Fibroblast of skin of right quadriceps (primary cell): ENCODE measurements at places on chromosomes 6 and 20.
A peak's percentile ranks its signal among the peaks of the same experiment; 100 is the strongest.

- DNase-seq = peak; percentile 48
These were observed 6.6 kb downstream of the APOBEC2 start for GRCh38 chr6:41059556-41059955.

GRCh38 chr6:40075056-40075590 lies 140.9 kb upstream of the MOCS1 start:
- DNase-seq = no peak

GRCh38 chr6:168695701-168696100 lies 254.7 kb downstream of the SMOC2 start:
- no peak for DNase-seq

DNA sequence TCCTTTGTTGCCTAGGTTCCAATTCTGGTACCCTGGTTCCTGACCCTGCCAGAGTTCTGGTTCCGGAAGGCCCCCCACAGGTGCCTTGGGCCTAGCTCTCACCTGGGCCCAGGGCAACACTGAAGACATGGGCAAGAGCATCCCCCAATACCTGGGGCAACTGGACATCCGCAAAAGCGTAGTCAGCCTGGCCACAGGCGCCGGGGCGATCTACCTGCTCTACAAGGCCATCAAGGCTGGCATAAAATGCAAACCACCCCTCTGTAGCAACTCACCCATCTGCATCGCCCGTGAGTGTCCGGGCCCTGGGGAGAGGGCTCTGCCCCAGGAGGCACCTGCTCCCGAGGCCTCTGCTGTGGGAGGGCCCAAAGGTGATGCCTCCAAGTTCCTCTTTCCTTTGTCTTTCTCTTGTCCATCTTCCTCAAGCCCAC lies at the start of gene ARMC12:
Gene ARMC12, plus strand, starts transcription at position 51 of the 431 bp plus-strand sequence. Its CDS starts 77 bp downstream, at position 128.
- no peak for DNase-seq

GRCh38 chr6:516213-516612 lies 124.7 kb downstream of the IRF4 start:
- no peak for DNase-seq

GRCh38 chr20:46820682-46821081 lies 74.0 kb upstream of the EYA2 start:
- no peak for DNase-seq

DNA sequence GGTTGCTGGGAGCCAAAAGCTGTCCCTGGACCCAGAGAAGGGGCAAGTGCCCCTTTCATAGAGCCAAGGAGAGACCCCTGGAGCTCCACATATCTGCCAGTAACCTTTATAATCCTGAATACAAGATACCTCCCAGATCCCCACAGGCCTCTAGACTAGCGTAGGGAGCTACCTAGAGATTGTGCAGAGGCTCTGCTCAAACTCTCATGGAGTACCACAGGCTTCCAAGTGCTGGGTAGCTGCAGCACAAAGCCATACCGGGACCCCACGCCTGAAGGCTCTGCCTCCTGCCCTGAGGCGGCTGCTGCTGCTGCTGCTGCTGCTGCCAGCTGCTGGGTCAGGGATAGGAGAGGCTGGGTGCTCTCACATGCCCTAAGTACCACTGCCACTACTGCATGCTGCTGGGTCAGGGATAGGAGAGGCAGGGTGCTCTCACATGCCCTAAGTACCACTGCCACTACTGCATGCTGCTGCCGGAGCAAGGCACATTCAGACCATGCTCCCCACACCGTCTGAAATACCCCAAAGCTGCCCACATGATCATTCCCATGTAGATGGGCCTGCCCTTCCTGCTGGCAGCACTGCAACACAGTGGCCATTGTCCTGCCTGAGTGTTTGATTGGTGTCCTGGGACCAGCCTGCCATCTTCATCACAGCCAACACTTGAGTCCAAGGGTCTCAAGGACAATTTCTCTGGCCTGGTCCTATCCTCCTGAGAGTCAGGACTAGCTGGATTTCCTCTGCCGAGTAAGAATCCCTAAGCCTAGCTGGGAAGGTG lies 1434.3 kb upstream of the ADGRB3 start:
- DNase-seq = no peak

DNA sequence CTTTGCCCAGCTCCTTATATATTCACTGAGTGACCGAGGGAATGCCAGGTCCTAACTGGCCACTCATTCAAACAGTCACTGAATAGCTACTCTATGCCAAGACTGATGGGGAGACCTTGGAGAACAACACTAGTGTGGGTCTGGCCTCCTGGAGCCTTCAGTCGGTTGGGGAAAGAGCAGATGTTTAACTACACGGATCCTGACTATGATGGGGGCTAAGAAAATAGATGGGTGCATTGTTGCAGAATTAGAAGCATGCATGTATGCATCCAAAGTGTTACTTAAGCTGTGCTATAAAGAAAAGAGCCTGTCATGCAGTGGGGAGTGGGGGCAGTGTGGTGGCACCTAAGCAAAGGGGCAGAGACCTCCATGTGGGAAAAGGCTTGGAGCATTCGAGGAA lies 6.5 kb downstream of the FKBP1A start:
- no peak for DNase-seq

- DNase-seq = peak; percentile 86
These were observed 8.7 kb upstream of the RPP40 start for GRCh38 chr6:5012519-5012918.

DNA sequence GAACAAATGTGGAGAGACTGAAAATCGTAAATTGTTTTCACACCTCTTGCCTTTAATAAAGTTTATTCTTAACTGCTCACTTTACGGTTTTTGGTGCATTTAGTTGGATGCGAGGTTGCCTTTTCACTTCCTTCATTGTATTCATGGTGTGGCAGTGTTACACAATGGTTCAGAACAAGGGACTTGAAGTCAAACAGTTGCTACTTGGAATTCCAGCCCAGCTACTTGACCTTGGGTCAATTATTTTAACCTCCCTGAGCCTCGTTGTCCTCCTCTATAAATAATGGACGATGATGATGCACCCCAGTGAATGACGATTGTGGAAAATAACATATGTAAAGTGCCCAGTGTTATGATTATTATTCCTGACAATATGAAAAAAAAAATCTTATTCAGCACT lies 72.3 kb downstream of the CARMIL1 start:
- no peak for DNase-seq

DNA sequence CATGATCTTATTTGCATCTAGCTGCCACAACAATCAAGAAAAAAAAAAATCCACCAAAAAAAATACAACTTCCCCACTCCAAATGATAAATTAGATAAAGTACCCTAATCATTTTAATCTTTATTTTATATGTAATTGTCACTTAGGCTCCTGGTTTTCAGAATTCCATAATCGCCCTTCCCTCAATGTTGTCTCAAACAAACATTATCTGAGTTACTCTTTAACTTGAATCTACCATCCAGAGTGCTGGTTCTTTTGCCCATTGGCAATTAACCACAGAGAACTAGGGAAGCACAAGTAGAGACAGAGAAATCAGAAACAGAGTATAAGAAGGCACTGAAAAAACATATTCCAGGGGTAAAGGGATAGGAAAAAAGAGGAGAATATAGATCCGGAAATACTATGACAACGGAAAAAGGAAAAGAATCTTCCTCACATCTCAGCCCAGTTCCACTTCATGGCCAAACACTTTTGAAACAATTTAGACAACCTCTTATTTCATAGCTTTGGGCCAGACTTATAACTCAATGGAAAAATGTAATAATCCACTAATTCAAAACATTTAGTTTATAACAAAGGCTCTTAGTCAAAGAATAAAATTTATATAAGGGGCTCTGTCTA lies 861 bp upstream of the NHSL1 start:
- DNase-seq = no peak

DNA sequence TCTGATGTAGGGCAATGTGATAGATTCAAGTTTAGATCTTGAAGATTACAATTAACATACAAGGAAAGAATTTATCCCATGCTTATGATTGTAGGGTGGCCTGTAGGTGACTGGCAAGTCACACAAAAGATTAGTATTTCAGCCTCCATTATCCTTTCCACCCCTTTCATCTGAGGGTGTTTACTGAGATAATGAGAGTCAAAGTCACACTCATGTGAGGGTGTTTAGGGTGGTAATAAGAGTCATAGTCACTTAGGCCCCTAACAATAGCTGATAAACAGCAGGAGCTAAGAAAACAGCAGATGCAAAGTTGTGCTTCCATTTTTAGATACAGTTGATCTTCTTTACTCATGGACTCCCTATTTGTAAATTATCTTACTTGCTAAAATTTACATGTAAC lies 11.4 kb downstream of the FAM184A start:
- no peak for DNase-seq

GRCh38 chr6:31170987-31171671 lies 647 bp upstream of the POU5F1 start:
- DNase-seq = no peak

DNA sequence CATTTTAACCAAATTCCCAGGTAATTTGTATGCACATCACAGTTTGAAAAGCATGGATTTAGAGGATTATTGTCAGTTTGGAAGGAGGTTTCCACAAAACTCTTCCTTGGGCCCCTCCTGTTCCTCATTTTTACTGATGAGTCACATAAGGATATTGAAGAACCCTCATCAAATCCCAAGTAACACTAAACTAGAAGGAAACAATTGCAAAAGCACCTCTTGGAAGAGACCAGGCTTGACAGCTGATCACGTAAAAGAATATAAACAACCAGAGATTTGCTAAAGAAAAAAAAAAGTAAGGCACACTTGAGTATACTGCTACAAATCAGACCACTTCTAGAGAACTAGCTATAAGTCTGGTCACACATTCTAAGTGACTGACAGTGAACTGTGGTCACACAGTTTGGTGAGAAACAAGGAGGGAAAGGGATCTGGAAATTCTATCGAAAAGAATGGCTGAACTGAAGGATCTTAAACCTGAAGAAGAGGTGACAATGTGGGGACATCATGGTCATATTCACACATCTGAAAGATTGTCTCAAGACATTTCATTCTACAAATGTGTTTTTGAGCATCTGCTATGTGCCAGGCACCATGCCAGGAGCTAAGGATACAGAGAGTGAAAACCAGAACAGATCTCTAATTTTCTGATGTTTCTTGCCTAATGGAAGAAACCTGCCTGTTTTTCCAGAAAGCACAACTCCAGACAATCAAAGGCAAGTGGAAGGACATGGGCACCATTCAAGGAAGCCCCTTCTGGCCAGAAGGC lies 24.1 kb downstream of the ZHX3 start:
- peak; percentile 50 for DNase-seq

- DNase-seq = no peak
These were observed 60.0 kb downstream of the DNAH8 start for GRCh38 chr6:38774929-38775707.

DNA sequence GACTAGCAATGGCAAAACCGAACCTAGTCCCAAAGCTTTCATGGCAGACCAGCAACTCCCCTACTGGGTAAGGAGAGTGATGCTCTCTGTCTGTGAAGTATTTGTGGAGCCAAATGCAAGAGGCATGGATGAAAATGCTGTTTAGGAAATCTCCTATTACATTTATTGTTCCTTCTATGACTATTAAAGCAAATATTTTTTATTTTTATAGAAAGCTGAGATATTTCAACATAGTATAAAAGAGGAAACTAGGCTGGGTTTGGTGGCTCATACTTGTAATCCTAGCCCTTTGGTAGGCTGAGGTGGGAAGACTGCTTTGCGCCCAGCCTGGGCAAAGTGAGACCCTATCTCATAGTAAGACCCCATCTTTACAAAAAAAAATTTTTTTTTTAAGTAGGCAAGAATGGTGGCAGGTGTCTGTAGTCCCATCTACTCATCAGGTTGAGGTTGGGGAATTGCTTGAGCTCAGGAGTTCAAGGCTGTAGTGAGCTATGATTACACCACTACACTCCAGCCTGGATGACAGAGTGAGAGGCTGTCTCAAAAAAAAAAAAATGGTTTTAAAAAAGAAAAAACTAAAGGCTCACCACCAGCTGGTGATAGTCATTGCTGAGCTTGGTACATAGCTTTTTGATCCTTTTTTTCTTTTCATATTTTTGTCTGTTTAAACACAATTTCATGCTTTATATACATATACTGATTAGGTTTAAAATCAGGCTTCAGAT lies 11.3 kb downstream of the KDM1B start:
- no peak for DNase-seq

- DNase-seq = no peak
These were observed 28.5 kb downstream of the COL9A1 start for GRCh38 chr6:70274338-70274737.

- no peak for DNase-seq
These were observed 9.8 kb downstream of the HLA-DPB1 start for GRCh38 chr6:33085627-33086026.

DNA sequence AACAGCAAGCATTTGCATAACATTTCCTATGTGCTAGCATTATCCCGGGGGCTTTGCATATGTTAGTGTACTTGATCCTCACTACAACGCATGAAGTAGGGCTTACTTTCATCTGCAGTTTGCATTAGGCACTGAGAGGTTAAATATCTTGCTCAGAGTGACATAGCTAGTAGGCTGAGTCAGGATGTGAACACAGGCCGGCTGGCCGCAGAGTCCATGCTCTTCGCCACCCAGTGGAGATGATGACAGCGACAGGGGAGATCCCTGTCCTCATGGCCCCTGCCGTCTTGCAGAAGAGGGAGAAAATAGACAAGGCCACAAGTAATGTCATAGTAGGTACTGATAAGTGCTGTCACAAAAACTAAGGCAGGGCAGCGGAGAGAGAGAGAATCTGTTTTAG lies 46.9 kb downstream of the LYRM4 start:
- DNase-seq = peak; percentile 68

DNA sequence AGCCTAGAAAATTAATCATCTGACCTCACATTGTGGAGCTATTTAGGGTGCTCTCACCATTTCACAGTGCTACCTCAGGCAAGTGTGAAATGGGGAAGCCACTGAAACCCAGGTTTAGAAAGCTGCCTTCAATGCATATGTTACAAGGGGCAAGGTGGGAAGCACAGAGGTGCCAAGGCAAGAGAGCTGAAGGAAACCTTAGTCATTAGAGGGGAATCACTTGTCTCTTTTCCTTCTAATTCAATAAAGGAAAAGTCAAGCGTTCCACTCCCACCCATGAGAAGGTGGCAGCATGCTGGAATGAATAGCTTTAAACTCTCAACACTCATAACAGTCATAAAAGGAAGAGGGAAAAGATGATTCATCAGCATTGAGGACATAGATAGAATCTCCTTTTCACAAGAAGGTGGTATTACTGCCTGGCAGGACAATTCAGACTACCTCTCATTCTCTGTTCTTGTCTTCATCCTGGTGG lies 251.9 kb upstream of the IRAK1BP1 start:
- DNase-seq = peak; percentile 41

- peak; percentile 91 for DNase-seq
These were observed 62.3 kb downstream of the TRAM2 start for GRCh38 chr6:52514514-52514913.

GRCh38 chr20:19492687-19493336 lies 265.2 kb upstream of the RIN2 start:
- no peak for DNase-seq

- DNase-seq = peak; percentile 84
These were observed 57.3 kb downstream of the BCKDHB start for GRCh38 chr6:80163754-80164187.

- DNase-seq = peak; percentile 18
These were observed 20.2 kb downstream of the RNF8 start for GRCh38 chr6:37373822-37374471.

GRCh38 chr6:46972531-46972930 lies 50.8 kb upstream of the ADGRF5 start:
- no peak for DNase-seq

- DNase-seq = no peak
These were observed 28.1 kb upstream of the ASXL1 start for GRCh38 chr20:32329817-32330554.
